ENCODE measurements at places on chromosomes 1 and 21.

DNA sequence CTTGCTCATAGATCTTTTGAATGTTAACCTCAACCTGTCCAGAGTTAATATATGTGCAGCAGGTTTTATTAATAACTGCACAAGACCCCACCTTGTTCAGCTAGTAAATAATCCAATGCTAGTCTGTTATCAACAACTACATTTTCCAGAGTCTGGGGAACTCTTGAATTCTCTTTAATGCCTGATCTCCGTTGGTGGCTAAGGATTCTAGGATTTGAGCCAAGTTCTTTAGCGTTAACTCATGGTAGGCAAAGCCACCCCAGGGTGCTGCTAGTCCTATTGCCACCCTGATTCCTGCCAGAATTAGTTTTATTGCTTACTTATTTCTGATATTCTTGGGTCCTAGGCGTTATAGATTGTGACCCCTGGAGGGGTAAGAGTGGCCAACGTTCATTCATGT, 12.8 kb downstream of the BACE2 start:
- DNase-seq, result no peak

GRCh38 chr1:23727362-23727811, 15.9 kb upstream of the ELOA start:
- no peak for DNase-seq

DNA sequence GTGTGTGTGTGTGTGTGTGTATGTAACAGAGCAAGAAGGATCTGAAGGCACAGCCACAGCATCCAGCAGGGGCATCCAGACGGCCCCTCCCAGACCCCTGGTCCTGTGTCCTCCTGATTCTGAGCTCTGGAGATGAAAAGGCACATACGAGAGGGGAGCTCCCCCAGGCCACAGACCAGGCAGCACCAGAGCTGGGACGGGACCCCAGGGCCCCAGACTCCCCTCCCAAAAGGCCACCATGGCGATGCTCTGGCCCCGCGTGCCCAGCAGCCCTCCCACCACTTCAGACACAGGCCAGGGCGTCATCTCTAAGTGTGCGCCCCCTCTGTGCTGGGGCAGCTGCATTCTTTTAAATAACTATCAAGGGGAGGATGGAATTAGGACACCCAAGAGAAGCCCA, 245.8 kb downstream of the MATN1 start:
- DNase-seq, result no peak

DNA sequence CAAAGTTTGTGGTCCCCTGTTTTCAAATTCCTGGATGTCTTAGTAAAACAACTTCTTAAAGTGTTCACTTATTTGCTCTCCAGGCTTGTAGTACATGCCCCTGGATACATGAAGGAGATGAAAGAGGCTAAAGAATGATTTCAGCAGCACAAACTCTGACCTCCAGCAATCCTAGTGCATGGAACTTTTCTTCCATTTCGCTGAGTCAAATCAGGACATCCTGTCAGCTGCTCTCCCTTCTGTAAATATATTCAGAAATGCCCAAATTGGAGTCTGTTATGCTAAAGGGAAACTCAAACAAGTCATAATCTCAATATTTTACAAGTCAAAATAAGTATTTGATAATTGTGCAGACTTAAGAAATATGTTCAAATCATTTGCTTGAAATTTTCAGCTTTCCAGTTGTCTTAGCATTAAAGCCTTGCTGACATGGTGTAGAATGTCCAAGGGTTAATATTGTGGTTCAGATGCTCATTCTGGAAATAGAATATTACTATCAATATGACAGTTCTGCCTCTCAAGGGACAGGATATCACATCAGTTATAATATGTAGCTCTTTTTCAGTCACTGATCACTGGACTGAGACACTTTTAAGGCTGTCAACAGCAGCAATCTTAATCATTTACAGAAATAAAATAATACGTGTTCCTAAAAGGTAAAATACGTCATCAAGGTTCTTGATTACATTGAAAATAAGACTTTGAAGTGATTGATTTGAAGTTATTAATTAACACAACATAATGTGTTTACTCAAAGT, 1157.3 kb downstream of the PLA2G4A start:
- no peak for DNase-seq

GRCh38 chr1:164183854-164184635, 374.9 kb upstream of the PBX1 start:
- no peak for DNase-seq

- no peak for DNase-seq
Measured at GRCh38 chr1:153354515-153355193, 3.0 kb upstream of the S100A9 start.

DNA sequence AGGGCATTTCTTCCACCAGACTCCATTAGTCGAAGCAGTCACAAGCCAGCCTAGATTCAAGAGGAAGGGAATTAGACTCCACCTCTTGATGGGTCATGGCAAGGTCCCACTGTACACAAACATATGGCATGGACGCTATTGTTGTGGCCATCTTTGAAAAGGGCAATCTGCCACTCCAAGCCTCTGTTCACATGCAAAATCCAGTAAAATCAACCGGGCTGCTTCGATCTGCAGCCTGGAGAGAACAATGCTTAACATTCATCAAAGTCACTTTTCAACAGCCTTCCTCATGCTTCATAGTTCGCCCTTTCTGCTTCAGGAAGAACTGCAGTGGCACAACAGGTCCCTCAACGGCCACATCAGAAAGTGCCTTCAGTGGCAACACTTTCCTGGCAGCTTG, 28.0 kb upstream of the GJB5 start:
- DNase-seq, result no peak

- no peak for DNase-seq
Measured at GRCh38 chr1:164725401-164725800, 166.4 kb downstream of the PBX1 start.
